Activated CD4-positive, alpha-beta T cell treated with anti-CD3 and anti-CD28 coated beads for 1 hour (primary cell): ENCODE measurements at places on chromosomes 1 and 21.

GRCh38 chr1:180610556-180611015, 21.2 kb upstream of the XPR1 start:
- no peak for DNase-seq

- no peak for DNase-seq
Observed at GRCh38 chr1:28640766-28641165, 2.1 kb downstream of the TAF12 start.

DNA sequence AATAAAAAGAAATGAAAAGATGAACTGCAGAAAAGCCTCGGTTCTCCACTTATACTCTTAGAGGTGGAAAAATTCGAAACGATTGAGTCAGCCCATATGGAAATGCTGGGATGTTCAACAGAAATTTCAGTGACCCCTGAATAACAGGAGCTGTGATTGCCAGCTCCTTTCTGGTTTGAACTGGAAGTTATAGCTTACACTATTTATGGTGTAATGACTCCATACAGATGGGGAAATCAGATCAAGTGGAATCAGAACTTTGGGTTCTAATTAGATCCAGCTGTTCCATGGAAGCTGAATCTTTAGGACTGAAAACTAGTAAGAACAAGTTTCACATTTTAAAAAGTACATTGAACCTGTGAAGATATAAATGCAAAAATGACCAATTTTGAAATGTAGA, 569.3 kb upstream of the ZRANB2 start:
- no peak for DNase-seq

- no peak for DNase-seq
Observed at GRCh38 chr1:236173174-236173767, 30.9 kb downstream of the GPR137B start.

DNA sequence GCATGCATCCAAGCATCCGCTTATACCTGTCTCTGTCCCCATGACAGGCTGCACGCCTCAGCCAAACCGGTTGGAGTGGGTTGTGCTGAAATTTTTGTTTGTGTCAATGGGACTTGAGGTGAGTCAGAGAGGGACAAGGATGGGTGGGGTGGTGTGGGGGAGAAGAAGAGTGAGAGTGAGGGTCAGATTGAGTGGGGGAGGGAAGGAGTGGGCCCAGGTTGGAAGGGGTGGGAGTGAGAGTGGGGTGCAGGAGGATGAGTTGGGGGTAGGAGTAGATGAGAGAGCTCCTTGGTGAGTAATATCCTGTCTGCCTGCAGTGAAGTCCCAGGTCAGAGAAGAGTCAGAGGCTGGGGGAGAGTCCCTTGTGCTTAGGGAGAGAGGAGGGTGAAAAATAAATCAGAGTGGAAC, 3.3 kb upstream of the NECTIN4 start:
- no peak for DNase-seq

- no peak for DNase-seq
Observed at GRCh38 chr1:61477301-61477700, 247.6 kb downstream of the TM2D1 start.

DNA sequence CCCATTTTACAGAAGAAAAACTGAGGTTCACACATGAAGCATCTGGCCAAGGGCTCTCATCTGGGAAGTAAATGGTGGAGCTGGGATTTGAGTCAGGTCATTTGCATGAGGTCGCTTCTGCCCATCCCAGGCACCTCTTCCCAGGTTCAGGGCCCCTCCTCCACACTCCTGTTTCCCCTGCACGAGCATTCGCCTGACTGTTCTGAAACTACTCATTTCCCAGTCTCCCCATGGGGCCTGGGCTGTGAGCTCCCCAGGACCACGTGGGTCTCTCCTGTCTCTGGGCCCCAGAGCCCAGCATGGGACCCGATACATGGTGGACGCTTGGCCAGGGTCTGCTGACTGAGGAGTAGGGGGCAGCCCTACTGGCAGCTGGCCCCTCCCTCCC, 360.8 kb downstream of the MATN1 start:
- no peak for DNase-seq

DNA sequence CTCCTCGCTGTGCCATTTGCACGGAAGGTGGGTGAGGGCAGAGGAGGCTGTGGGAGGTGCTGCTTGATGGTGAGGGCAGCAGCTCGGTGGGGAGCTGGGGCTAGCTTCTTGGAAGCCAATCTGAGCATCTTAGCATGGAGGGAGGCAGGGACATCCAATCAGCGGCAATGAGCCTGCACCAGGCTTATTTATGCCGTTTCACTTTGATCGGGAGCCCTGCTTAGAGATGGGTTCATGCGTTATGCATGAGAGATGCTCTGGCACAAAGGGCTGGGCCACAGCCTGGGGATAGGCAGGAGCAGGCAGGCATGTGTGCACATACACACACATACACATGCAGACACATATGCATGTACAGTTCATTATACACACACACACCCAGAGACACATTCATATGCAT, 220.2 kb downstream of the GRIK3 start:
- DNase-seq: no peak

GRCh38 chr1:247204177-247204647, 32.4 kb upstream of the ZNF124 start:
- no peak for DNase-seq

DNA sequence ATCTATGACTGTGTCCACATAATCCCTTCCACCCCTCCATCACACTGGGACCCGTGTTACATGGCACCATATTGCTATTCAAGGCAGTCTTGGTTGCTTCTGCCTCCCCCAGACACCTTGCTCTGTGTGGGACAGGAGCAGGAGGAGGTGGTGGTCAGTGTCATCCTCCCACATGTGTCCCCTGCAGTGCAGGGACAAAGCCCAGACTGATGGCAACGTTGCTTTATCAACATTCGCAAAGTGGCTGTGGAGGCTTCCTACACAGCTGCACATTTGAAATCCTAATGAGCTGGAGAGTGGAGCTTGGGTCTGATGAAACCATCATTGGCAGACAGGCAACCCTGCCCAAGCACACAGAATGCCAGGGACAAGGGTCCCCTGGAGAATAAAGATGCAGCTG, 26.2 kb downstream of the TRIM67 start:
- DNase-seq: no peak

GRCh38 chr1:221688488-221688843, 53.4 kb downstream of the DUSP10 start:
- no peak for DNase-seq

DNA sequence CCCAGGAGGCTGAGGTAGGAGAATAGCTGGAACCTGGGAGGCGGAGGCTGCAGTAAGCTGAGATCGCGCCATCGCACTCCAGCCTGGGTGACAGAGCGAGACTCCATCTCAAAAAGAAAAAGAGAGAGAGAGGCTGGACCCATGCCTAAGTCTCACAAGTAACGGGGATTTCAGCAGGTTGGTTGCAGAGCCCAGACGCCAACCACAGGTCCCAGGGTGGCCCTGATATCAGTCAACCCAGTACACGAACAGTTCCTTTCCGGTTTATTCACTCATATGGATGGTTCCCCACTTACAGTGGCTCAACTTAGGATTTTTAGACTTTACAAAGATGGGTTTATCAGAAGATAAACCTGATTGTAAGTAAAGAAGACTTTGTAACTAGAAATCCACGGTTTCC, 40.9 kb downstream of the CLSTN1 start:
- DNase-seq: no peak

DNA sequence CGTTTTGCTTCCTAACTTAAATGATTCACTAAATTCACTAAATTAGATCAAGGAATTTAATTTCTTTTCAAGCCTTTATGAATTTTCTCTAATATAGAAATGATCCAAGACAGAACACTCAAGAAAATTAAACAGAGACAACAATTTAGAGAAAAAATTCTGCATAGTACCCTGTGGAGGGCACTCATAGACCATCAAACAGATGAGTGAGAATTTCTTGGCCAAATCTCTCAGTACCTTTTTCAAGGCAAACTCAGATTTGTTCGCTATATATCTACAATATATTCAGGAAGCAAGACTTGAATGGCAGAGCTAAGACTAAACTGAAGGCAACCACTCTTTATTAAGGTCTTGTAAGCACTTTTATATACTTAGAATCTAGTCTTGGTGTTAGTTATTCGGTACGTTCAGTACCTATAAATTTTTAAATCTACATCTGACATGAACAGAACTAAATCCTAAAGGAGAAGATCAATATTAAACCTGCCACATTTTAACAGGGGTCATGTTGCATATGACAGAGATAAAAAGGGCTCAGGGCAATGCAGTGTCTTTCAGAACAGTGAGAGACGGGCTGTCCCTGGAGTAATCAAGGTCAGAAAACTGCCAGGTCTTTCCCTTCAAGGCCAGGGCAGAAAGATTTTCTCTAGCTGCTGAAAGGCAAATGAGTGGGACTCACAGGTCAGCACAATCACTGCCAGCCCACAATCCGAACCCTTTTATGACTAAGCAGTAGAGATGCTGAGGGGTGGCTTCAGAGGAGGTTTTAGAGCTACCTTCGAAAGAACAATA, 118.8 kb upstream of the TMPRSS15 start:
- DNase-seq: no peak

DNA sequence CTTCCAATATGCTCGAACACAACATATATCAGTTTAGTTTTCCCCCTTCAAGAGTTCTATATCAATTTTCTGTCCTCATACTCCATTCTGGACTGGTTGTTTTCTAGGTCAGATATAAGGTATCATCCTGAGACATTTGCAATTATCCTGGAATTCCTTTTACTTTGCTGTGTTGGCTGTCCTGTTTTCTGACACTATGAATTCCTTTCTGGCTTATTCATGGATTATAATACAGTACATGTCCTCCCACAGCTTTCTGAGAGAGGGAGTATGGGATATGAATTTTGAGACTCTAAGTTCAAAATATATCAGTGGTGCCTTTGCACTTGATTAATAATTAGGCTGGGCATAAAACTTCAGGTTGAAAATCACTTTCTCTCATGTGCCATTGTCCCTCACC, 11.9 kb downstream of the PHTF1 start:
- no peak for DNase-seq

- no peak for DNase-seq
Observed at GRCh38 chr1:110878993-110879392, 6.0 kb downstream of the CD53 start.

DNA sequence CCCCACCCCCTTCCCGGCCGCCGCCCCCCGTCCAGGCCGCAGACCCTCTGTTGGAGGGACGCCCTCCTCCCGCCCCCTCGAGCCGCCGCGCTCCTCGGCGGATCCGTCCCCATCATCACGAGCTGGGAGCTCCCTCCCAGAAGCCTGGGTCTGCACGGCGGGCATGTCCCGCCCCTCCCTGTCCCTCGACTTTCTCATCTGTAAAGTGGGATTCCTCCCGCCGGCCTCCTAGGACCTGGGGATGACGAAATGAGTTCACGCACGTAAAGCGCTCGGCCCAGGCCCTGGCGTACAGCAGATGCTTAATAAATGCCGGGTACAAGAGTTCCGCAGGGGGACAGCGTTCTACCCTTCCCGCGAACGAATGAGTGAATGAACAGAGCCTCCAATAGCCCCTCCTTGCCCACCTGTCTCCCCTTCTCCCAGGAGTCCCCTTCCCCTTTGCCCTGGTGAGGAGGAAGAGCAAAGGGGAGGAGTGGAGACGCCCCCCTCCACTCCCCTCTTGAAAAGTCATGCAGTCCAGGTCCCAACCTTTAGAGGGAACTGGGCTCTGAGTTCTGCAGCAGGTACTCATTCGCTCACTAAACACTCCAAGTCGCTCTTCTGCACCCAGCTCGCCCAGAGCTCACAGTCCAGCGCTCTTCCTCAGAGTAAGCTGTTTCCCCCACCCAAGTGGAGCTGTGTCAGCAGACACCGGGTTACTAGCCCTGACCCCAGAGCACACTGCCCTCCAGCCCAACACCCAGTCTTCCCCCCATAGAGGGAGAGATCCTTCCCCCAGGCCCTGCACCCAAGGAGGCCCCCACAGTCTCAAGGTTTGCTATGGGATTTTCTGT, 16.8 kb downstream of the RAP1GAP start:
- no peak for DNase-seq

GRCh38 chr1:1894354-1895059, 3.6 kb upstream of the GNB1 start:
- no peak for DNase-seq

DNA sequence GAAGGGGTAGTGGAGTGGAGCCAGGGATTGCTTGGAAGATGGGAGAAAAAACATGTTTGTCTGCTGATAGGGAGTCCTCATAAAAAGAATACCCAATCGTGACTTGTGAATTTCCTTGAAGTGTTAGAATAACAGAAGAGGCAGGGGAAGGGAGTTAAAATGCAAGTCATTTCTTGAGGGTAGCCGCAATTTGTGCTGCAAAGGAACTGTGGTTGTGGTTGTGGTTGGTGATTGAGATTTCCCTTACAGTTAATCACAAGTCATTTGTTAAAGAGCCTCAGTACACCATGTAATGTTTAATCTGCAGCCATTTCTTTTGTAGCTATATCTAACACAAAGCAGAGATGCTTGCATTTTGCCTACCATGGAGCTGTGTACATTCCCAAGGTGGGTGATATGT, 38.5 kb upstream of the EGLN1 start:
- DNase-seq: peak; percentile 14

- no peak for DNase-seq
Observed at GRCh38 chr21:45187646-45188045, 100.0 kb downstream of the POFUT2 start.

- no peak for DNase-seq
Observed at GRCh38 chr1:65965112-65965996, 172.7 kb downstream of the PDE4B start.

DNA sequence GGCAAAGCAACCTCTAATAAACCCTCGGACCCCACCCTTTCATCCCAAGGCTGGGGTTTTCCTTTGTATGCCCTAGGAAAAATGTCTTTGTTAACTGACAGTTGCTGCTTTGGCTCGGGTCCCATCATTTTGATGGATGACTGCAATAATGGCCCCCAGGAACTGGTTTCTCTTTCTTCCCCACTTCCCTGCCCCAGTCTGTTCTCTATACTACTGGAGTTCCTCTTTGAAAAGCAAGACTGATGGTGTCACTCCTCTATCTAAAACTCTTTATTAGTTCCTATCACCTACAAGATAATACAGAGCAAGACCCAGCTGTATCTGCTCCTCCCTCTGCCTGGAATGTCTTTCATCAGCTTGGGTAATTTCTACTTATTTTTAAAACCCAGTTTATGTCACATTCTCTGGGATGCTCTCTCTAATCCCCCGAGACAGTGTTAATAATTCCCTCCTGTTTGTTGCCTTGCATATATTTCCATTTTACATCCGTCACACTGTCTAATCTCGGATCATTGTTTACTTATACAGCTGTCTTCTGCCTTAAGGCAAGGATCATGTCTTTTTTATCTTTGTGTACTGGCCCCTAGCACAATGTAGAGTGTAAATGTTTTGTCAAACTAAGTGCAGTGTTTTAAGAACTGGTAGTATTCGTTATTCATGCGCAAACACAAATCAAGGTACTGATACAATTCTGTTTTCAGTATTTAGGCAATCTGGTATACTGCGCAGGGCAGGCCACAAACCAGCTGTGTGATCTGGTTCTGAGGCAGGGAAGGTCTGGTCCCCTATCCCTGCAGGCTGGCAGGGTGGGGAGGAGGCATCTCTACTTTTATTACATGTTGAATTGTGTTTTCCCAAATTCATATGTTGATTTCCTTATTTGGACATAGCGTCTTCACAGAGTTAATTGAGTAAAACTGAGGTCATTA, 16.1 kb downstream of the SLAMF1 start:
- DNase-seq: no peak

GRCh38 chr21:15441060-15441493, 288.7 kb upstream of the USP25 start:
- DNase-seq: no peak

- DNase-seq: no peak
Observed at GRCh38 chr21:27837936-27838335, 871.0 kb upstream of the ADAMTS5 start.

GRCh38 chr1:36635284-36635683, 152.6 kb upstream of the CSF3R start:
- no peak for DNase-seq

- DNase-seq: no peak
Observed at GRCh38 chr21:41537356-41537755, 29.4 kb upstream of the TMPRSS2 start.
